AG20443 (cell line): ENCODE measurements at places on chromosomes 1 and 21.

GRCh38 chr1:150484861-150485260 lies 2.4 kb upstream of the TARS2 start:
- DNase-seq: peak; percentile 59

DNA sequence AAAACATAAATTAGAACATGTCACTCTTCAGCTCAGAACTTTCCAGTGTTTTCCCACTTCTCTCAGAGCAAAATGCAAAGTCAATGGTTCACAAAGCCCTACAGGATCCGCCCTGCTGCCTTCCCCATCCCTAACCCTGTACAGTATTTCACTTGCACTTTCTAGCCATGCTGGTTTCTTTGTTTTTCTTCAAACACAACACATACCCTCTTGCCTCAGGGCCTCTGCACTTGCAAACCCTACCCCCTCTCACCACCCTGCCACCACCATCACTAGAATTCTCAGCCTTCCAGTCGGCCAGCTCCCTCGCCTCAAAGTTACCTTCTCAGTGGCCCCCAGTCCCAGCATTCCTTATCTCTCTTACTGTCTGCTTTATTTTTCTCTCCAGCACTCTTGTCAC lies 17.6 kb downstream of the TEX35 start:
- no peak for DNase-seq

DNA sequence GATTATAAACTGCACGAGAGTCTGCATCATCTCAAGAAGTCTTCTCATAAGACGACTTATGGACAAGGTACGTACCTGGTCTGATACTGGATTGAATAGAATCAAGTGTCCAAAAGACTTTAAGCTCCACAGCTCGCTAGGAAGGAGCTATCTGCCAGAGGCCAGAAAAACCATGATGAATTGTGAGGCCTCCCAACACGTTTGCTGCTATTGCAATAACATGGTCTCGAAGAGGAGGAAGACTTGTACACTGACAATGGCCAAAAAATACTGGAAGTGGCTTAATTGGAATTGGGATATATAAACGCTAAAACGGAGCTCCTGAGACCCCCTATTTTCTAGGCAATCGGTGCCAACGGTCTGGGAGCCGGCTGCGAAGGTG lies 534 bp downstream of the DNAJC28 start:
- DNase-seq: no peak

- peak; percentile 86 for DNase-seq
These were observed 74.6 kb downstream of the DMRTA2 start for GRCh38 chr1:50348449-50349241.

DNA sequence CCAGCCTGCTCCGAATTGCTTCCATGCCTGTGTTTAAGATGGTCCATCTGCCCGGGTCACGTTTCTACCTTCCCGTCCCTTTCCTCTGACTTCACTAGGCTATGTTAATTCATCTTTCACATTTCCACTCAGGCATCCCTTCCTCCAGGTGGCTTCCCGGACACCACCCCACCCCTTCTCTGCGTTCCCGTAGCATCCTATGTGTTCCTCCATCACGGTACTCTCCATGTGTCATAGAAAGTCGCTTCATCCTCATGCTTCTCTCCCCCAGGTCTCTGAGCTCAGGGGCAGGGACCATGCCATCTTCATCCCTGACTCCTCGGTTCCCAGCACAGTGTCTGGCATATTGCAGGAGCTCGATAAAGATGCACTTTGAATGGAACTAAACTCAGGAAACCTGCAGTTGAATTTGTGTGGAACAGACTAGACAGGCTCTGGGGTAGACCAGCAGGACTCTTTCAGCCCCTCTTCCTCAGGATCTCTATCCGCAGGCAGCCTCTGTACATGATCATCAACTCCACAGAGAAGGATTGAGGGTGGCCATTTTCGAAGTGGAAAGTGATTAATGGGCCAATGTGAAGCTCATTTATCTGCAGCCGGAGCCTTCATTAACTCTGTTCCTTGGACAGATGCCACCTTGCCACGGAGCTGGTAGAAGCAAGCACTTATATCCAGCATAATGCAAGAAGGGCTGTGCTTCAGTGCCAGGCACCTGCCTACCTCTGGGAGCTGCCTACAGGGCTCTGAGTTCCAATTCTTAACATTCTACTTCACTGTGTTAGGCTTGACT lies 9.1 kb downstream of the C1orf226 start:
- no peak for DNase-seq

GRCh38 chr1:1540818-1541628 lies 599 bp upstream of the TMEM240 start:
- no peak for DNase-seq

GRCh38 chr21:23982546-23982945 lies 1624.7 kb downstream of the MRPL39 start:
- no peak for DNase-seq

DNA sequence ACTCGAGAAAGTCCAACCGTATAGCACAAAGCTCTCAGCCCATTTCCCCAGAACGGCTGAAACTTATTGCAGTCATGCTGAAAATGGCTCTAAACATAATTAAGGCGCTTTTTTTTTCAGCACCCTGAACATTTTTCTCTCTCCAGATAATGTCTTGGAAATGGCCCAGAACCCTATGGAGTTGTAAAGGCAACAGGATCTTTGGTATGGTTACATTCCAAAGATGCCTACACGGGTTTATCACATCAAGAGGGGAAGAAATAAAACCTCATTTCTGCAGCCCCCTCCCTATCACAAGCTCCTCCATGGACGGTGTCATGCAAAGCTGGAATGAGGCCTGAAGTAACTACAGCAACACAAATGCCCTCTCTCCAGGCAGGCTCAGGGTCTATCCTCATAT lies 126.4 kb upstream of the GALNT2 start:
- DNase-seq: no peak

DNA sequence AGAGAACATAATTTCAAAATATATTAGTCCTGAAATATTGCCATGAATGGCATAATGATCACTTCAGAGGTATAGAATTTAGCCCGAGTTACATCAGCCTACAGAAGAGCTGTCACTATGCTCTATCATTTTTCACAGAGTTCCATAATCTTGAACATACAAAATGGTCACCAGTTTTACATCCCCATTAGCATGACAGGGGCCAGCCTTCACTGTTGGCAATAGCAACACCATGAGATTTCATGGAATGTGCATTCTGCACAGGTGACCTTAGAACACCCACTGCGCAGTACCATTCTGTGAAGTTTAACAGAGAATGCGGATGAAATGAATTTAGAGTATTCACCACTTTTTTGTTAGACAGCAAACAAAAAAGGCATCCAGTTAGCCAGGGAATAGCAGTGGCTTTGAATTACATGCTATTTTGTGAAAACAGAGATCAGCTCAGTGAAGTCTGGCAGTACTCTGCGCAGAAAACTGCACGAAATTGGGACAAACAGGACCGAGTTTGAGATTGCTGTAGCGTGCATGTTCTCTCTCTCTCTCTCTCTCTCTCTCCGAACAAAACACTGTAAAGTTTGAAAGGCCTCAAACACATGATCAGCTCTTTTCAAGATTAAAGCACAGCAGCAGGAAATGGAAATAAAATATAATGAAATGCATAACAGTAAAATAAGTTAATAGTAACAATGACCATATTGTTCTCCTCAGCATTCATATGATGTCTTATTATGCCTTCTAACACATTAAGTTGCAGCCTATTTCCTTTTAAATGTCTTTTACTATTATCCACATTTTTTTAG lies 349.3 kb downstream of the USH2A start:
- no peak for DNase-seq

DNA sequence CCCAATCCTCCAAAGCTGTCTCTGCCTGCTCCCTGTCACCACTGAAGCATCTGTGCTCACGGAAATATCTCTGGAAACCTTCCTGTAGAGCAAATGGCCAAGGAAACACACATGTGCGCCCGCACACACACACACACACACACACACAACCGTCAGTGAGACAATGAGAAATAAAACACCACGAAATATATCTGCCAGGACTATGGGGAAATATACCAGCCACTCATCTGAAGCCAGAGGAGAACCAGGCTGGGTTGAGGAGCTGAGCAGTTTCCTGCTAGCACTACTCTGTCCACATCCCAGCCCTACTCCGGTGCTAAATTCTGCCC lies 25.1 kb upstream of the PLXNA2 start:
- DNase-seq: no peak

- no peak for DNase-seq
These were observed 3.8 kb upstream of the TGFB2 start for GRCh38 chr1:218341325-218341724.

- no peak for DNase-seq
These were observed 106.6 kb downstream of the MATN1 start for GRCh38 chr1:30616759-30617158.

DNA sequence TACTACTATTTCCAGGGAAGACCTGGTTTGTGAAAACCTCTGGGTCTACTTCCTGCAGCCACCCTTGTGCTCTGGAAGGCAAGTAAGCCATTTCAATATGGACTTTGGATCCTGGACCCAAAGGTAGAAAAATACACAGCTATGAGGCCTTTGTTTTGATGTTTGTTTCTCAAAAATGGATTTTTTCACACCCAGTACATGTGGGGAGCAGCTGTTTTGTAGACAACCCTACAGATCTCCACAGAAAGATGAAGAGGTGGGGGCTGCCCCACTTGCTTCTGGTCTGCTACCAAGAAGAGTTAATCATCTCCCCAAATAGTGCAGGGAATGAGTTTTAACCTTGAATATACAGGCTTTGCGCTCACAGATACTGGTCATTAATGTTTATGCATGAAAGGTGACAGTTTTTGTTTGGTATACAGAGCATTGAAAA lies 29.2 kb downstream of the ZNF281 start:
- DNase-seq: no peak

DNA sequence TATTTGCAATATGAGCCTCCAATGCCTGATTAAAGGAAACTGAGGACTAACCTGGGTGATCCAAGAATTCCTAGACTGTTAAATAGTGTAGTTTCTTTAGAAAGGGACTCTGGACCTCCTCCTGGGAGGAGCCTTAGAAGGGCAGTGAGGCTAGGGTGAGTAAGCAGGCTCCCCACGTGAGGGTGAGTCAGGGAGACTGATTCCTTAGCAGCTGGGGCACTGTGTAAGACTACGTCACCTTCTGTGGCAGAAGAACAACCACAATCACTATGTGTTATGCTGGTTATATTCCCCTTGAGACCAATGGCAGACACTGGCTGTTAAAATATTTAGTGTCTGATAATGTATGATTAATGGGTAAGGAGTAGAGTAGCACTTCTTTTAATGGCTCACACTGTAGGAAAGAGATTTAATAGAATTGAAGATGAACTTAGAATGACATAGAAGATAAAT lies 53.3 kb upstream of the SYT14 start:
- DNase-seq: peak; percentile 95

DNA sequence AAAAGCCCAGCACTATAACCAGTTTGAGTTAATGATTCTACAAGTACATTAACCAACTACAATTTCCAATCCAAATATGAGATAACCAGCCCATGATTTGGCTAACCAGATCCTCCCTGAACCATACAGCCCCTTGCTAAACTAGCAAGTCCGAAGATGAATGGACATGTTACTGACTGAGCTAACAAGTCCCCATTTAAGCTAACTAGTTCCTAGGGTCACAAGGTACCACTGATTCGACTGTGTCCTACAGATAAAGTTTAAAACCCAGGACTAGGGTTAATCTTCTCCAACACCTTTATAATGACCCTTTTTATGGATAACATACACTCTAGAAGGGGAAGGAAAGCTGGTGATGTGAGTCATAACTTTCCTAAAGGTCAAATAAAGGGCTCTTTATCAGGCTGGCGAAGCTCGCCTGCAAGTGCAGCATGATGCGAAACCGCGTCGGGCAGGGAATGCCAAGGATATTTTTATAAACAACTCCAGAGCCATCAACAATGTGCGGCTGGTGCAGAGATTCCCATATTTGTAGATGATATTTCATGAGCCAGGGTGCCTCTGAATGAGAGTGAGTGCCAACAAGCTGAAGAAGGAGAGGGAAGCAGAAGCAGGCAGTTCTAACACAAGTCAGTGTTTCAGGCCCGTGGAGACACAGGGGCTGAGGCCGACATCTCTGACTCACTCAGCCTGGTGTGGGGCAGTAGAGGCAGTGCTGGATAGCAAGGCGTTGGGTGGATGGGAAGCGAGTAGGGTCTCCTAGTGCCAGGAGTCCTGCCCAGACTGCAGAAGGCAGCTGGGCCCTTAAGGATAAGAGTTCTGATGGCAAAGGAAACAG lies 75.6 kb upstream of the ROR1 start:
- DNase-seq: peak; percentile 67

- DNase-seq: no peak
These were observed 125.0 kb downstream of the PTPN14 start for GRCh38 chr1:214426426-214426812.

DNA sequence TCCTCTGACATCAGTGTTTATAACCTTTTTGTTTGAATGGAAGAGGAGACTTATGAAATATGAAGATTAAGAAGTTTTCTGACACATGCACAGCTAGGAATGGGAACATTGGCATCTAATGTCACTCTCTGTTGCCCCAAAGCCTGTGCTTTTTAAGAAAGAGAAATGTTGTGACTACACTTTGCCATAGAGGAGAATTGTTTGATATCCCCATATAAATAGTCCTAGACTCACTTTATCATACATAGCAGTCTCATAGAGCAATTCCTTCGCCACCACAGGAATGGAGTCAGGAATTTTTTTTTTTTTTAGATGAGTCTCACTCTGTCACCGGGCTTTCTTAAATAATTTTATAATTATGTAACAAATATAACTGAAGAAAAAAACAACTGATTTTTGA lies 1.5 kb downstream of the KRTAP21-3 start:
- no peak for DNase-seq

DNA sequence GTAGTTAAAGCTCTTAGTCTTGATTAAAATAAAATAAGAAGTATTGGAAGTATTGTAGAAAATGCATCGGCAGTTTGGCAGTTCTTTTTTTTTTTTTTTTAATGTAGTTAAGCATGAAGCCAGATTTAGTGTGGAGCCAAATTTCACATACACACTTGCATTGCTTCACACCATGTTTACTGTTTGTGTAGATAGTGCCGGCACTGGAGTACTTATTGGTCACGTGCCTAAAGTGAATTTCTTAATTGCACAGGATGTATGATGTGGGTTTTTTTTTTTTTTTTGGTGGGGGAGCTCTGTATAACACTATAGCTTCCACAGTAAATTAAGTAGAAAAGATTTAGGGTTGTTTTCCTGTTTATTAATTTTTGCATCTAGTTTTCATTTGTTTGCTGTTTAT lies 21.2 kb upstream of the TMEM61 start:
- no peak for DNase-seq
